DMS 273 treated with DMSO at 0.1 percent for 48 hours (cell line): ENCODE measurements at places on chromosomes 7 and 10.

GRCh38 chr7:29574659-29575058 lies 11.0 kb downstream of the PRR15 start:
- DNase-seq: no peak

DNA sequence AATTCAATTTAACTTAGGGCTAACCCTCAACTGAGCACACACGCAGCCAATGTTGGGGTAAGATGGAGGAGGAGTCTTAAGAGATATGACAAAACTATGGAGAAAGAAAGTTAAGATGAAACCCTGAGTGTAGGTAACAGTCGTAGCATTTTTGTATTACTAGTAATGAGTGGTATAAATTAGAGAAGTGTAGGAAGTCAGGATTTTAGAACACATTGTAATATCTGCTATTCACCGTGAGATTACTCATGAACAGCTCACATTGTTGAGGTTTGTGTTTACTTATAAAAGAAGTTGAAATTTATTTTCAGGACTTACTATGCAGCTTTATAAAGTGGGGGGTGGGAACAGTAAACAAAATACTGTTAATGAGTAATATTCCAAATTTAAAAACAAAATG lies 107.2 kb downstream of the ARHGAP21 start:
- DNase-seq: no peak

GRCh38 chr10:91190876-91191583 lies 29.4 kb upstream of the PCGF5 start:
- no peak for DNase-seq

- DNase-seq: no peak
Measured at GRCh38 chr7:106089647-106090046, 22.5 kb downstream of the SYPL1 start.

DNA sequence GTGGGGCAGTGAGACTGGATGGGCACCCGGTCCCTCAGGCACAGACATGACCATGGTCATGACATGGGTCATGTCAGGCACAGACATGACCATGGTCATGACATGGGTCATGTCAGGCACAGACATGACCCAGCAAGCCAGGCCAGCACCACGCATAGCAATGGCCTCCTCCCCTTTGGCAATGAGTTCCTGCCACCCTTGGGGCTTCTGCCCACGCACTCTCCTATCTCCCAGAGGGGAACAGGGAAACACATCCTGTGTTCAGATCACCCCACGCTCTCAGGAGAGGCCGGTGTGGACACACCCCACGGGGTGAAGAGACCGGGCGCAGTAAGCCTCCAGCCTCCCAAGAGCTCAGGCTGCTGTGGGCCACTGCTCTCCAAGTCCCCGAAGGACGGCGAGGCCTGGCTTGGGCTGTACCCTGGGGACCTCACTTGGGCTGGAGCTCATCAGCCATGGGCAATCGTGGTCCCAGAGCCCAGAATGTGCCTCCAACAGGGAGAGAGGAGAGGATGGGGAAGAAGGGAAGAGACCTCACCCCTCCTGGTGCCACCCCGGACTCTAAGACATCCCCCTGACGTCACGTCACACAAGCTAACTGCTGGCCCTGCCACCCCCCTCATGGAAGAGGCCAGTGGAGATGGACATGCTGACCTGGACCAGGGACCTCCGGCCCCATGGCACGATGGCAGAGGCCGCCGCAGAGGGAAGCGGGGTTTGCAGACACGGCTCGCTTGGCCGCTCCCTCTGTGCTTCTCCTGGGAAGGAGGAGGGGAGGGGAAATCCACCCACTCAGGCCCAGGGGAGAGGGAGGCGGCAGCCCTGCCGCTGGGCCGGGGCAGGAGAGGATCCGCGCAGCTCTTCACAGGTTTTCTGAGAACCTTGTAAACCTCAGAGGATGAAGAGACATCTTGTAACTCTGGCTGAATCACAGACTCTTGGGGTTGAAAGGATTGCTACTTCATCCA lies 269.6 kb downstream of the ELFN1 start:
- no peak for DNase-seq

DNA sequence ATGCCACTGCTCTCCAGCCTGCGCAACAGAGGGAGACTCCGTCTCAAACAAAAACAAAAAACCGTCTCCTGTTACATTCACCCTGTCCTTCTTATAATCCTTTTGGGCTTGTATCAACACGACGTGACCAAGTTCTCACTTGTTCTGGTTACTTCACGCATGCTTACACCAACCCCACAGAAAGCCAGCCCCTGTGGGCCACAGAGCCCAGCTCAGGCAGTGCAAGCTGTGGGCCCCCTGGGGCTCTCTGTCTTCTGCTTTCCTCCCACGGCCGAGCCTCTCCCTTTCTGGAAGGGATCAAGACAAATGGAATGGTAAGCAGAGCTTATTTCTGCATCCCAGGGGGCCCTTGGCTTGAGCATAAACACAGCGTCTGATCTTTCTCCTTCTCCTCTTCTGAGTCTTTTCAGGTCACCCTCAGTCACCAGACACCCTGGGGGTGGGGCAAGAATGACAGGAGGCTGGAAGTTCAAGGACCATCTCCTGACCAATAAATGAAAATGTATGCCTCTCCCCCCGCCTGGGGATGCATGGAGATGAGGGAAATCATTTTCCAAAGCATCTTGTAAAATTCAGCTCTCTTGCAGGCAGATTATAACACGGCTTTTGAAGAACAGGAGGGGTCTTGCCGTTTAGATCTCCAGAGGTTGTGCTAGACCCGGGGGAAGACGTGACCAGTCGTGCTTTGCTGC lies 19.0 kb upstream of the TRIM56 start:
- peak; percentile 25 for DNase-seq

DNA sequence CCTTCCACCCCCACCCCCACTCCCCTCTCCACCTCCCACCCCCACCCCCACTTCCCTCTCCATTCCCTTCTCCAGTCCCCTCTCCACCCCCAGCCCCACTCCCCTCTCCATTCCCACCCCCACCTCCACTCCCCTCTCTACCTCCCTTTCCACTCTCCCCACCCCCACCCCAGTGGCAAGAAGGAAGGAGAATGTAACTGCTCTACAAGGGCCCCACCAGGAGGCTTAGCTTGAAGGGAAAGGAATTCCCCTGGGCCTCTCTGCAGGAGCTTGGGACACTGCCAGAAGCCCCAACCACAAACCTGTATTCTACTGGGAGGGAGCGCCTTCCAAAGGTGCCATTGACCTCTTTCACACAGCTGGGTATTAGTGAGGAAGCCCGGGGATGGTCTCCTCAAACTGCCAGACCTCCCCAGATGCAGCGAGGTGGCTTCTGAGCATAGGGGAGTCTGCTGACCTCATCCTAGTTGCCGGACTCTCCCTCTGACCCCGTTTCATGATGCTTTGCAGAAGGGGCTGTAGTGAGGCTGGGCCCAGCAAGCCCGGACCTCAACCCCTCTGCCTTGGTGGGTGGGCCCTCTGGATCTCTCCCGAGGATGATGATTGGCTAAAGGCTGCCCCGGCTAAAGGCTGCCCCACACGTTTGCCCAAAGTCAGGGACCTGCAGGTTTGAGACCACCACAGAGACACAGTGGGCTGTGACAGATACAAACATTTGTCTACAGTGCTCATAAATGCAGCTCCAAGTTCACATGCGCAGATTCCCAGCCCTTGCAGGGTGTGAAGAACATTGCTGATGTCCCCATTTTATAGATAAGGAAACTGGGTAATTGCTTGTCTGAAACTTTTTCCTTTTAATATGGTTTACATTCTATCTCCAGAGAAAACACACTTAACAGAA lies 2.9 kb downstream of the DEPP1 start:
- peak; percentile 47 for DNase-seq
